ENCODE measurements at places on chromosomes 1 and 21. TPM values are rescaled to one million over a fixed set of nuclear protein-coding genes. Genes with fewer than 3 reads are reported as not detected.

Gene MSTO1
- polyA plus RNA-seq, result 7.9 TPM

Gene HJV
- polyA plus RNA-seq, result not detected

Gene PGM1
- 29.2 TPM for polyA plus RNA-seq

Gene DCDC2B
- polyA plus RNA-seq, result not detected

Gene MANEAL
- polyA plus RNA-seq, result 20.3 TPM

Gene TMPRSS2
- polyA plus RNA-seq, result not detected

Gene CENPF
- polyA plus RNA-seq, result 0.74 TPM

Gene REN
- not detected for polyA plus RNA-seq
